GM10248 (cell line): ENCODE measurements at places on chromosomes 5 and 9.

- DNase-seq = no peak
Measured at GRCh38 chr5:24854350-24854749, 209.6 kb upstream of the CDH10 start.

DNA sequence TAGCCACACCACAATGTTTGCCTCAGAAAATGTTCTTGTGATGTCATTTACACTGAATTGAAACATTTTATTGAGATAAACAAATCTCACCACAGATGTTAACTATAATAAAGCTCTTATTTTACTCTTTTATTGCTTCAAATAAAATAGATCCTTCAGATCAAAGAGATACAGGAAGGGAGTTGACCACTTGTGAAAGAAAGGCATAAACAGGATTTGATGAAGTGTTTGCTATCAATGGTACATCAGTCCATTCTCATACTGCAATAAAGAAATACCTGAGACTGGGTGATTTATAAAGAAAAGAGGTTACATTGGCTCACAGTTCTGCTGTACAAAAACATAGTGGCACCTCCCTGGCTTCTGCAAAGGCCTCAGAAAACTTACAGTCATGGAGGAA is 40.2 kb upstream of the OR13F1 start:
- DNase-seq = no peak

DNA sequence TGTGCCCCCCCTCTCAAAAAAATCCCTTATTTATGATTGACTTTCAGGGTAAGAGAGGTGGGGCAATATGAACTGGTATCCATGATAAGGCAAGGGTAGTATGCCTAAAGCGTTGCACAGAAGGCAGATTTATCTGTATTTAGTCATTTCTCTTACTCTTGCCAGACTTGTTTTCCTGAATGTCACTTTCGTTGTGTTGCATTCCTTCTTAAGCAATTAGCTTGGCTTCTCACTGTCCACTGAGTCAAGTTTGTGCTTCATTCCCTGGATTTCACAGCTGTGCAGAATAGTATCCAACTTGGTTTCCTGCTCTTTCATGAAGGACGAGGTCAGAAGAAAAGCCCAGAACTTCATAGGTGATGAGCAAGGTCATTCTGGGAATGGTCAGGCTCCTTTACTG is 301.5 kb upstream of the ACTBL2 start:
- no peak for DNase-seq

GRCh38 chr5:64688391-64688790 is 1.9 kb upstream of the SHISAL2B start:
- no peak for DNase-seq

GRCh38 chr9:136688274-136689107 is 1.2 kb upstream of the AGPAT2 start:
- DNase-seq = peak; percentile 73

DNA sequence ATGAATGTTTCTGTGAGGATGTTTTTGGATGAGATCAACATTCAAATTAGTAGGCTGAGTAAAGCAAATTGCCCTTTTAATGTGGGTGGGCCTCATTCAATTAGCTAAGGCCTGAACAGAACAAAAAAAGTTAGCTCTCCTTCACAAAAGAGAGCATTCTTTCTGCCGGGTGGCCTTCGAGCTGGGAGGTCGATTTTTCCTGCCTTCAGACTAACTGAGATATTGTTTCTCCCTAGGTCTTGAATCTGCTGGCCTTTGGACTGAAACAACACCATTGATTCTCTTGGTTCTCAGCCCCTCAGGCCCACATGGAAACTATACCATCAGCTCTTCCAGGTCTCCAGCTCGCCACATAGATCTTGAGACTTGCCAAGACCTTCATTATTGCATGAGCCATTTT is 29.1 kb upstream of the FREM1 start:
- DNase-seq = no peak

DNA sequence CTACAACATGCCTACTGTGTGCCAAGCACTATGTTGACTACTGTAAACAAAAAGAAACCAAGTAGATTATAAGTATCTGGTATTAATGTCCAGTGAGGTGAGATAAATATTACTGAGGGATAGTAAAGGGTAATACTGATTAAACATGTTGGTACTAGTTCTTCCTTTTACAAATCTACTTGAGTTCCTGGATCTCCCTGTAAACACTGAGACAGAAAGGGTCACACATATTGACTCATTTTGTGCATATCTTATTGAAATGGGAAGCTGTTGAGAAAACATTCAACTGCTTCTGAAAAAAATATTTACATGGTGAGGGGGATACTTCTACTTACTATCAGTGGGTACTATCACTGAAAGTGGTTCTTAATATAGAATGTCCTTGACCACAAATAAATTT is 24.3 kb downstream of the EFNA5 start:
- no peak for DNase-seq
